Hippocampal formation (tissue), 2 donors: ENCODE measurements at places on chromosomes 7 and 10.

DNA sequence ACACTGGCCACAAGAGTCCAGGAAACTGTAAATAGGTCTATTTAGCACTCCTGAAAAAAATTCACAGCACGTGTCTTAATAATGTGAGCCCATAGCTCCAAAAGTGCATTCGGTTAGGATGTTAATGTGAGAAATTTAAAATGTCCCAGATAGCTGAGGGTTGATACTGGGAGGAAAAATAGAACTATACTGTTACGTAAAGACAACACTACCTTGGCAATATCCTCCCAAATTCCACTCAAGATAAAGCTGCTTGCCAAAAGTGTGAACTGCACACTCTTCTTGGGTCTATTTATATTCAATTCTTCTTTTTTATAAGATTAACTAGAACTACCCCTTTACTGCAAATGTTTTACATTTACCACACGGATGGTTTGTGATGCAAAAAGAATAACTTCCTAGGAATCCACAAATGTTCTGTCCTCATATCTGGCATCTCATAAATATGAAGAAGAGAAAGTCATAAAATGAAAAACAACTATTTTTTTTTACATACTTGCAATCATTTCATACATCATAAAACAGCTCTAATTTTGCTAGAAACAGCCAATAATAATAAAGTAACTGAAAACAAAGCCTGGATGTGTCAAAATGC is 10.4 kb downstream of the RAB11FIP2 start:
- DNase-seq, result no peak

GRCh38 chr10:103638948-103639347 is 145.4 kb downstream of the NEURL1 start:
- DNase-seq, result no peak

- DNase-seq, result no peak
Observed at GRCh38 chr10:99358101-99358500, 28.9 kb downstream of the CNNM1 start.

- no peak for DNase-seq
Observed at GRCh38 chr10:21095494-21096055, 198.5 kb upstream of the NEBL start.

DNA sequence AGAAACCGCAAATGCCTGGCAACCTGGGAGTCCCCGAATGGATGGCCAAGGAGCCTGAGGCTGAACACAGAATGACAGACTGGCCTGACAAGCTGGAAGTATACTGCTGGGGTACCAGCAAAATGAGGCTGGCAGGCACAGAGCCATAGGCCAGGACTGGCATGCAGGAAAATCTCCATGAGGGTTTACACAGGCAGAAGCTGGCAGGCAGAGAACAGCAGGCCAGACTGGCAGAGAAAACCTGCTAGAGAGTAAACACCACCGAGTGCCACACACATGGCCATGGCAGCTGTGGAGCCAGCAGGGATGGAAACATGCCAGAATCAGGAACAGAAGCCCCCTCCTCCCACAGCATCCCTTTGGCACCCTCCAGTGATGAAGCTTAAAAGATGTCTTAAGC is 63.4 kb downstream of the CRPPA start:
- no peak for DNase-seq

- DNase-seq, result no peak
Observed at GRCh38 chr10:75487087-75487754, 55.8 kb downstream of the LRMDA start.

- no peak for DNase-seq
Observed at GRCh38 chr10:105145711-105146110, 504.6 kb downstream of the SORCS3 start.

- peak; percentile 42 for DNase-seq
Observed at GRCh38 chr7:22251281-22251680, 105.7 kb downstream of the RAPGEF5 start.

DNA sequence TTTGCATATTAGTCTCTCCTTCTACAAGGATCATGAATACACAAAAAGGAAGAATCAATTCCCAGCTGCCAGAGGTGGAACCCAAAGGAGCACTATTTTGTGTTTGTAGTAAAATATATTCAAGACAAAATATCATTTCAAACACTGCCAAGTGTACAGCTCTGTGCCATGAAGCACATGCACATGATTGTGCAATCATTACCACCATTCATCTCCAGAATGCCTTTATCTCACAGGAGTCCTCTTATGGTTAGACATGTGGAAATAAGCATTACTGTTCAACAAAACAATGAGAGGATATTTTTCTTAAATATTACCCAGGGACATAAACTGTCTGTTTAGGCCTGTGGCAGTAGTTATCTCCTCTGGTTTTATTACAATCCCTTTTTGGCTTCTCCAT is 151.4 kb upstream of the PPP1R3A start:
- no peak for DNase-seq

- no peak for DNase-seq
Observed at GRCh38 chr7:146355216-146355615, 238.6 kb downstream of the CNTNAP2 start.

DNA sequence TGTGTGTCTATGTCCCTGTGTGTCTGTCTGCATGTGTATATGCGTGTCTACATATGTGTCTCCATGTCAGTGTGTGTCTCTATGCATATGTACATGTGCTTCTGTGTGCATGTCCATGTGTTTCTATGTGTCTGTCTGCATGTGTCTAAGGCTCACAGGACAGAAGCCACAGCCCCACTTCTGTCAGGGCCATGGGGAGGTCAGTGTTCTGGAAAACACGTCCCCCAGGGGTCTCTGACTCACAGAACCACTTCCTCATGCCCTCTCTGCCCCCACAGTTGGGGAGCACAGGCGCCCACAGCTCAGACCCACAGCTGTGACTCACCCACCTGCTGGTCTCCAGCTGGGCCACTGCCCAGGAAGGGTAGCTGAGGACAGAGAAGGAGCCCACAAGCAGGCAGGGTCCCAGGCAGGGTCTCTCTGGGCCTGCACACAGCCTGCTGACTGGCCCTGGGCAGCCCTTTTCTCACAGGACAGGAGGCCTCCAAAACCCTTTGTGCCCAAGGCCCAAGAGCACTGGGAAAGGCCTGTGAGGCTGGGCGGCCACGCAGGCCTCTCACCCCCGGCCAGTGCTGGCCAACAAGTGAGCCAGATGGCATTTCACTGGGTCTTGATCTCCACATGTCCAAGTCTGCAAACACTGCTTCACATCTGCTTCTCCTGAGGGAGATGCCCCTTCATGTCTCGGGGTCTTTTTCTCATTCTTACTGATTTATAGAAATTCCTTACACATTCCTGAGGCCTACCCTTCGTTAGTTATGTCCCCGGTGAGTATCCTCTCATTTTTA is 102.9 kb upstream of the FAM20C start:
- DNase-seq, result no peak

- no peak for DNase-seq
Observed at GRCh38 chr7:2621061-2621828, 10.5 kb upstream of the TTYH3 start.

DNA sequence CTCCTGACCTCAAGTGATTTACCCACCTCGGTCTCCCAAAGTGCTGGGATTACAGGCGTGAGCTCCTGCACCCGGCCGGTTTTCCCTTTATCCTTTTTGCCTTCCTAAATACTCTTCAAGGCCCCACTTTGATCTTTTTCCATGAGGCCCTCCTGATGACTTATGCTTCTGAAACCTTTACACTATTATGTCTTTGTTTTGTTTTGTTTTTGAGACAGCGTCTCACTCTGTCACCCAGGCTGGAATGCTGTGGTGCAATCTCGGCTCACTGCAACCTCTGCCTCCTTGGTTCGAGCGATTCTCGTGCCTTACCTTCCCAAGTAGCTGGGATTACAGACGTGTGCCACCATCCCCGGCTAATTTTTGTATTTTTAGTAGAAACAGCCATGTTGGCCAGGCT is 3.8 kb downstream of the STMP1 start:
- no peak for DNase-seq

DNA sequence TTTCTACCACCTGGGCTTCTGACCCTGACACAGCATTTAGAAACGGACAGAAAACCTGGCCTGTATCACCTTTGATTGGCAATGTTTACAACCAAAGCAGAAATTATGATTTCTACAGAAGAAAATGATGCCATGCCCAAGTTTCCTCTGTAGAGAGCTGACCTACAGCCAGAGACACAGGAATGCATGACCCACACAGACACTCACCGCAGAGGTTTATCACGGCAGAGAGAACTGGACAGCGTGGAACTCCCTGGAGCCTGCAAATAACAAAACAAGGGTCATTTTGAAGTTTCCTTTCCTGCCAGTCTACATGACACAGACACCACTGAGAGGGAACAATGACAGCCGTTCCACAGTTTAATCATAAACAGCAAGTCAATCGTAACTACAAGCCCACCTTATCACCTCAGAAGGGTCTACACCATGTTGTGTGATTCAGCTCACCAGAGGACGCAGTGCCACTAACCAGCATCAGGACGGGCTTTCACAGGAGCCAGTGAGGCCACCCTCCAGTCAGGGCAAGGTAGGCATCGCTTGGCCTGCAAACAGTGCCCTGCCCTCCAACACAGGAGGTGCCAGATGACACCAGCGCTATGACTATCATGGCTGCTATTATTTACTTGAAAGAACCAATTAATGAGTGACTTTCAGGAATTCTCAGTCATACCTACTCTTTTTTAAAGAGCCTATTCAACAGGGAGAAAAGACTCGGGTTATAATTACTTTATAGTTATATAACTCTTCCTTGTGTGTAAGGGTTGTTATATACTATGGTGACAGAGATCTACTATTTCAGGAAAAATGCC is 139.9 kb downstream of the TNS3 start:
- DNase-seq, result no peak

DNA sequence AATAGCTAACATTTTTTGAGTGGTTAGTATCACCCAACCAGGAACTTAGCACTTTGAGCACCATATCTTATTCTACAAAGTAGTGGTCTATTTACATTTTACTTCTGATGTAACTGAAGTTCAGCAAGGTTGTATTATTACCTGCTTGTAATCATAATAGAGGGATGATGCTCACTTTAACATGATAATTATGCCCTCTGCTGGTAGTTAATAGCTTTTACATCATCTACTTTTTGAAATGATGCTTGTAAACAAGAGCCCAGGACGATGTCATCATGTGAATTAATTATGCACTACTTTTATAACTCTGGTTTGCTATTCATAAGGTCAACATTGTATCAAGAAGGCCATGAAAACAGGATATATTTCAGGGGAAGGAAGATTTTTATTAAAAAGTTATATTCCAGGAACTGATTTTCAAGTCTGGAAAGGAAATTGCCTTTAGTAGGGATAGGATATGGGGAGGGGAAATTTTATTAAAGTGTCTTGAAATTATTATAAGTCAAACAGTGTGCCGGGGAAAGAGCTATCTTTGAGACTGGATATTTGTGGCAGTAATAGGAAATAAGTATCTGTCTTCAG is 80.3 kb upstream of the SCIN start:
- DNase-seq, result peak; percentile 30

DNA sequence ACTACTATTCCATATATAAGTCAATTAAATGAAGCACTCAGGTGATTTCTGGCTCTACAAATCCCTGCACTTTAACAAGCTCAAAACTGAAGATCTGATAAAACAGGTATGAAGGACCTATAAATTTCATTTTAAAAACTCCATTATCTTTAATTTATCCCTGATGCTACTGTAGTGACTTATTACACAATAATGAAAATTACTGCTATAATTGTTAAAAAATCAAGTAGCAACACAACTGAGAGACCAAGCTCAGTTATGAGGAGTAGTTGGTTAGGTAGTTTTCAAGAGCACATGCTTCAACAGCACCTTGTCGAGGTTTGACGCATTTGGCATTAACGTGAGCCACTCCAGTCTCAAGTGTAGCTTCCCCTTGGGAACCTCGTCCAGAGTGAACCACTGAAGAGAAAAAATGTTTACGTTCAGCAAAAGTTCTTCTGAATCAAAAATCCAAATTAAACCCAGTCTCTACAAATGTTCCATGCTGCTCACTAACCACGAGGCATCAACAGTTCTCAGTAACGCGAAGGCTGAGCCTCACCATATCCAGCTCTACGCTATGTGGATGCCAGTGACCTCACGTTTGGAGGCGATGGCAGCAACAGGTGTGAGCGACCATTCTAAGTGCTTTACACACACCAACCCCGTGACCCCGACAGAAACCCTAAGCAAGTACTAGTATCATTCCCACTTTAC is 55.3 kb upstream of the NCAPG2 start:
- no peak for DNase-seq

GRCh38 chr10:93916257-93917063 is 22.7 kb downstream of the SLC35G1 start:
- DNase-seq, result peak; percentile 24
